ENCODE measurements at places on chromosomes 3 and 15.

DNA sequence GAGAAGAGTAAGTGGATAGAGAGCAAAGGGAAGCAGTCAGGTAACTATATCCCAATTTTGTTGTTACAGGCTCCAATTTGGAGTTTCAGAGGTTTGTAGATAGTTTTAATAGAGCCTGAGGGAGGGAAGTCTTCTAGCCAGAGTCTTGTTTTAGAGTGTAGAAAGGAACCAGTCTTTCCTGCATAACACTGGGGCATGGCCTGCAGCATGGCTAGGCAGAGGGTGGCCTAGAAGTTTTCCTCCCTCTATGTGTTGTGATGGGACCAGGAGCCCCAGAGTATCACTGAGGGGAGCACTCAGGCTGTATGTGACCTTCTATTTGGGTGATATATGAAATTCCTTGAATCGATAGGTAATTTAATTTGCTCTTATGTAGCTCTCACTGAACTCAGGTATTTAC lies 22.5 kb upstream of the GABRR3 start:
- no peak for DNase-seq

- DNase-seq = no peak
Observed at GRCh38 chr3:42101481-42101880, 10.3 kb downstream of the TRAK1 start.

DNA sequence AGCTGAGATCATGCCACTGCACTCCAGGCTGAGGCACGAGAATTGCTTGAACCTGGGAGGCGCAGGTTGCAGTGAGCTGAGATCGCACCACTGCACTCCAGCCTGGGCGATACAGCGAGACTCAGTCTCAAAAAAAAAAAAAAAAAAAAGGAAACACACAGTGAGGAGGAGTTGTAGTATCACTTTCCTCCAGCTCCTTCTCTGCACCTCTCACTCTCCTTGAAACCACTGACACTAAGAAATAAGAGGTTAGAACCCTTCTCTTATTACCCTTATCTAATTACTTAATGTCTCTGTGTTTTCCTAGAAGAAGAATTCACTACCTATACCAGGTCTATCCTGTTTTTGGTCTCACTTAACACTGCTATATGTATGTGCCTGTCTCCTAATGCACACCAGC lies 31.7 kb downstream of the RAB27A start:
- DNase-seq = no peak

DNA sequence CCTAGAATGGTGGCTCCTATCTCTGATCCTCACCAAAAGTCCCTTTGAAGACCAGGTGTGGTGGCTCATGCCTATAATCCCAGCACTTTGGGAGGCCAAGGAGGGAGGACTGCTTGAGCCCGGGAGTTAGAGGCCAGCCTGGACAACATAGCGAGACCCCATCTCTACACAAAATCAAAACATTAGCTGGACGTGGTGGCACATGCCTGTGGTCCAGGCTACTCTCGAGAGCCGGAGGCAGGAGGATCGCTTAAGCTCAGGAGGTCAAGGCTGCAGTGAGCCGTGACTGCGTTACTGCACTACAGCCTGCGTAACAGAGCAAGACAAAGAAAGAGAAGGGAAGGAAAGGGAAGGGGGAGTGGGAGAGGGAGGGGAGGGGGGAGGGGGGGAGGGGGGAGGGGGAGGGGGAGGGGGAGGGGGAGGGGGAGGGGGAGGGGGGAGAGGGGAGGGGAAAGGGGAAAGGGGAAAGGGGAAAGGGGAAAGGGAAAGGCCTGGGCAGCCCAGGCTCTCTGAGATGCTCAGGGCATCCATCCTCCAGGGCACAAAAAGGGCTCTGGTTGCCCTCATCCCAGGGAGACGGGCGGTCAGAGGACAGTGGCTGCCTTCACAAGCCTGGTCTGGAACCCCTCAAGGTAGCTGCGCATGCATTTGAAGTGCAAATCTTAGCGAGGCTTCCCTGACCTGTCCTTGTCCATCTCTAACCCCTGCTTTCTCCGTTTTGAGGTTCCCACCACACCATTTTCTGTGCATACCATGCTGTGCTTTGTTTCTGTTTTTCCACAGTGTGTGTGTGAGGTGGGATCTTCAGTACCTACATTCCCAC lies 76.1 kb downstream of the LDHAL6B start:
- DNase-seq = no peak

- no peak for DNase-seq
Observed at GRCh38 chr3:48069339-48069738, 53.1 kb upstream of the MAP4 start.

GRCh38 chr15:48828906-48829305 lies 18.0 kb upstream of the CEP152 start:
- no peak for DNase-seq

- DNase-seq = no peak
Observed at GRCh38 chr3:187520027-187520945, 149.9 kb downstream of the SST start.

GRCh38 chr15:26087881-26088280 lies 224.8 kb upstream of the ATP10A start:
- no peak for DNase-seq

GRCh38 chr15:81273200-81273599 lies 50.7 kb downstream of the STARD5 start:
- DNase-seq = no peak

DNA sequence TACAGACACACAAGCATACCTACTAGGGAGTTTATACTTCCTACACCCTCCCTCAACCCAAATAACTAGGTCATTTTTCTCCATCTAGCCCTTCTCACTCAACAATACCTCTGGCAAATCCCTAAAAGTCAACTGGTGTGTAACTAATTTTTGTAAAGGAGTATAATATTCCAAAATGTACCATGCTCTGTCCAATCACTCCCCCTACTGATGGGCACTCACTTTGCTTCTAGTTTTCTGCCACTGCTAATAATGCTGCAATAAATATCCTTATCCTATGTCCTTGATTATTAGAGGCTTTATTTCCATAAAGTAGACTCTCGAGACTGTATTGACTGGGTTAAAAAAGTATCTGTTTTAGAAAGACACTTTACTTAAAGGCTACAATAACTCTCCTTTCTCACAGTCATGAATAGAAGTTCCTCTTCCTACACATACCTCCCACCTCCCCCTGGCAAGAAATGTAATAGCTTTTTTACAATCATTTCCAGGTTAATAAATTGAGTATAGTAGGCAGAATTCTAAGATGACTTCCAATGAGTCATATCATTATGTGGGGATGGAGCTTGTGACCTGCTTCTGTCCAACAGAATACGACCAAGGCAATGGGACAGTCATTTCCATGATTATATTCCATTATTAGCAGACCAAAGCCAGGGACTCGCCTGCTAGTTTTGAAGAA lies 30.0 kb downstream of the SHQ1 start:
- DNase-seq = no peak

GRCh38 chr15:65916041-65916663 lies 46.9 kb downstream of the RAB11A start:
- DNase-seq = no peak

DNA sequence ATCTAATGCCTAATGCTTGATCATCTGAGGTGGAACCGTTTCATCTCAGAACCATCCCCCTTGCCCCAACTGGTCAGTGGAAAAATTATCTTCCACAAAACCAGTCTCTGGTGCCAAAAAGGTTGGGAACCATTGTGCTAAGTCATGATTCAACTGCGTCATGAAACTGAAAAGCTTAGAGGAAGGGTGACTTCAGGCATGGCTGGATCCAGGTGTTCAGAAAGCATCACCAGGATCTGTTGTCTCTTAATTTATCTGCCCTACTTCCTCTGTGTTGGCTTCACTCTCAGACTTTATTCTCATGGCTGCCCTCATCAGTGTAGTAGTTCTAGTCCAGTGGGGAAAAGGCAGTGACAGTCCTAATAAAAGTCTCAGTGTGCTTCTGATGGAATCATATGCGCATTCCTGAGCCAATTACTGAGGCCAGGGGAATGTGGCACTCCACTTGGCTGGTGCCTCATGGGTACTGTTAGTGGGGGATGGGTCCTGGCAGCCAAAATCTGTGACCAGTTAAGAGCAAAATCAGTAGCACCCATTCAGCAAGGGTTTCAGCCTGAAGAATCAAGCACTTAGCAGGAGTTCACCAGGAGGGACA lies 110.3 kb downstream of the WNT5A start:
- no peak for DNase-seq

- DNase-seq = no peak
Observed at GRCh38 chr3:71468311-71469137, 115.0 kb downstream of the FOXP1 start.

DNA sequence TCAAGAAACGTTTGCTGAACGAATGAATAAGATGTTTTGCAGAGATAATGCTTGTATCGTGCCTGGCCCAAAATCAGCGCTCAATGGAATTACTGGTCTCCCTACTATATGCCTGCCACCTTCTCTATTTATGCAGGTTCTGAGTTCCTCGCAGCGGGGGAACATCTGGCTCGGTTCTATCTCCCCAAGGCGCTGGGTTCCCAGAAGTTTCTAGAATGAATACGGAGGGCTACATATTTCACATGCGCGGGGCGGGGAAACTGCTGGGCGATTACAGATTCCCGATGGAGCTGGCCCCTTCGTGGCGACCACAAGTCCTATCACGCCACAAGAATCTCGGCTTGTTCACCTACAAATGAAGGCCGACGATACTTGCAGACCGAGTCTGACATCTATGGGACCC lies 411 bp upstream of the EIF2B5 start:
- no peak for DNase-seq

DNA sequence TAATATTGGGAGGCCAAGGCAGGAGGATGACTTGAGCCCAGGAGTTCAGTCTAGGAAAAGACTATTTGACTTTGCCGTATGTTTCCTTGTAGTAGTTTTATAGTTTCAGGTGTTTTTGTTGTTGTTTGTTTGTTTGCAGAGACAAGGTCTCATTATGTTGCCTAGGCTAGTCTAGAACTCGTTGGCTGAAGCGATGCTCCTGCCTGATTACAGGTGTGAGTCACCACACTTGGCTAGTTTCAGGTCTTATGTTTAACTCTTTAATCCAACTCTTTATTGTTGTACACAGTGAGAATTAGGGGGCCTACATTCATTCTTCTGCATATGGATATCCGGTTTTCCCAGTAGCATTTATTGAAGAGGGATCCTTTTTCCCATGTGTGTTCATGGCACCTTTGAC lies 32.0 kb downstream of the FAIM start:
- DNase-seq = no peak

DNA sequence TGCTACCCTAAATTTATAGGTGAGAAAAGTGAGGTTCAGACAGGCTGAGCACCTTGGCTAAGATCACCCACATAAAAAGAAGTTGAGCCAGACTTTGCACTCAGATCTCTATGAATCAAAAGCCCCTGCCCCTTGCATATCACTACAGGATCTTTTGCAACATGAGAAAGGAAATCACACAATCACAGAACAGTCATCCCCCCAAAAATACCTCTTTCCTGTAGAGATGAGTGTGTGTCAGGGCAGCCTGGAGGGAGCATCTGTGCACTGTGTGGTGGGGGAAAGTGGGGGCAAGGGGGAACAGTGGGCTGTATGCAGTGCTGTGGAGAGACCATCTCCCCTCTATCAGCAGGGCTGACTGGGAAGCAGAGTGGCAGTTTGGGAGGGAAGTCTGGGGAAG lies 46.6 kb downstream of the EPHB3 start:
- DNase-seq = no peak

- DNase-seq = no peak
Observed at GRCh38 chr3:24730173-24730572, 235.5 kb upstream of the THRB start.

DNA sequence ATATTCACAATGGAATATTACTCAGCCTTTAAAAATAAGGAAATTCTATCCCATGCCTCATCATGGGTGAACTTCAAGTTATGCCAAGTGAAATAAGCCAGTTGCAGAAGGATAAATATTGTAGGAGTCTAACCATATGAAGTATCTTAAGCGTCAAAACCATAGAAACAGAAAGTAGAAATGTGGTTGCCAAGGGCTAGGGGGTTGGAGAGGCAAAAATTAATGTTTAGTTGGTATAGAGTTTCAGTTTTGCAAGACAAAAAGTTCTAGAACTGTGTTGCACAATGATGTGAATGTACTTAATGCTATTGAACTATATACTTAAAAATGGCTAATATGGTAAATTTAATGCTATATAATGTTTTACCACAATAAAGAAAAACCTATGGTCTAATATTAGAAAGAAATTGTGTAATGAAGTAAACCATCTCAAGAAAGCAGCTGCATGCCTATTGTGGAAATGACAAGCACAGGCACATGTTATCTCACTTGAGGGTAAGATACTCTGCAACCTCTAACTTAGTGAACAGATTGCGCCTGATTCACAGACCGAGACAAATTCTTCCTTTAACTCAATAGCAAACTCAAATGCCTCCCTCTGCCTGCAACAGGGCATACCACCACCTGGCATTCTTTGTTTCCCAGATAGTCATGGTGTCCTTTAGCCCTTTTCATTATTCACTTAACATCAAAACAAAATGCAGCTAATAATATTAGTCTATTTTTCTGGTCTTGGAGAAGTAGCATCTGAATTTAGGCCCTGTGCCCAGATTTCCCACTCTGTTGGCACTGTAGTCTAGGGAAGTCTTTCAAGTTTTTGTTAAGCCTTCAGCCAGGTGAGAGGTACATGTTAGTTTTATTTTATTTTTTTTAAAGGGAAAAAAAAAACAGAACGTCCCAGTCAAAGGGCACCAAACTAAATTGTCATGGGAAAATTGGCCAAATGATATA lies 80.2 kb upstream of the ACP3 start:
- no peak for DNase-seq

DNA sequence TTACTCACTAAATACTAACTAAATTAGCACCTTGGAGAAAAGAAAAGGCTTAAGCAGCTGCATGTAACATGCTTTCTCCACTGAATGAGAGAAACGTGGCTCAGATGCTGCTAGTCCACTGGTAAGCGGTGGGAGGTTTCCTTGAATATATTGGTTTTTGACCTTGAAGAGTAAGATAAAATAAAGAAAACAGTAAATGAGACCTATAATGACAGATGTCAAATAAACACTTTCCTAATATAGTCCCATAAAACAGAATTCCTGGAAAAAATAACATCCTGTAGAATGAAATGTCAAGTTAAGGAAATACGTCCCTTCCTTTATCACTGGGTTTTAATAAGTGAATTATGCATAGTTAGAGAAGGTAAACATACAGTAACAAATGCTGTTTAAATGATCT lies 215.0 kb downstream of the DPH6 start:
- DNase-seq = no peak

DNA sequence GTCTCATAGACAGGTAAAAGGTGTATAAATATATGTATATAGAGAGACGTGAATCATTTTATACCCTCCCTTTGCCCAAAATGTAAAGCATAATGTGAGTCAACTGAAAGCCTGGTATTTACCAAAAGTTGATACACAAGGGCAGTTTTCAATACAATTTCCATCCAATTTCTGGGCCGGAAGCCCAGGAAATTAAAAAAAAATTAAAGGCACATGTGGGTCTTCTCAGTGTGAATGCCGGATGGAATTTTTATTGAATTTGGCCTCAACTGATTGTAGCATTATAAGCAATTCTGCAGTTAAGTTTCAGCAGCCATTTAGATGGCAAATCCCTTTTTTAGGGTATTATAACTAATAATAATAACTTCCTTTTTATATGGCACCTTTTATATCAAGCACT lies 3.3 kb upstream of the CNTN3 start:
- no peak for DNase-seq

GRCh38 chr3:17979911-17980310 lies 237.5 kb upstream of the TBC1D5 start:
- DNase-seq = no peak

GRCh38 chr3:67006460-67006859 lies 8.4 kb downstream of the KBTBD8 start:
- no peak for DNase-seq

- no peak for DNase-seq
Observed at GRCh38 chr3:125356140-125357026, 18.7 kb downstream of the ZNF148 start.

All from activated CD8-positive, alpha-beta memory T cell treated with anti-CD3 and anti-CD28 coated beads, Interleukin-2, amount 50 U/mL, for 4 hours (primary cell).